ENCODE measurements at places on chromosomes 16 and 17.

GRCh38 chr16:79870016-79870886 is 269.7 kb upstream of the MAF start:
- DNase-seq: no peak

GRCh38 chr17:228951-229708 is 47.7 kb upstream of the DOC2B start:
- no peak for DNase-seq

GRCh38 chr17:67868176-67868575 is 42.9 kb downstream of the BPTF start:
- DNase-seq: no peak

- no peak for DNase-seq
Measured at GRCh38 chr17:17944242-17944641, 28.0 kb downstream of the TOM1L2 start.

- no peak for DNase-seq
Measured at GRCh38 chr17:4492721-4493561, 5.7 kb upstream of the SPNS2 start.

GRCh38 chr17:76250141-76250540 is 9.8 kb upstream of the RNF157 start:
- DNase-seq: no peak

- no peak for DNase-seq
Measured at GRCh38 chr17:80061421-80061820, 25.0 kb downstream of the CCDC40 start.

- no peak for DNase-seq
Measured at GRCh38 chr17:82649501-82650261, 1.4 kb upstream of the WDR45B start.

DNA sequence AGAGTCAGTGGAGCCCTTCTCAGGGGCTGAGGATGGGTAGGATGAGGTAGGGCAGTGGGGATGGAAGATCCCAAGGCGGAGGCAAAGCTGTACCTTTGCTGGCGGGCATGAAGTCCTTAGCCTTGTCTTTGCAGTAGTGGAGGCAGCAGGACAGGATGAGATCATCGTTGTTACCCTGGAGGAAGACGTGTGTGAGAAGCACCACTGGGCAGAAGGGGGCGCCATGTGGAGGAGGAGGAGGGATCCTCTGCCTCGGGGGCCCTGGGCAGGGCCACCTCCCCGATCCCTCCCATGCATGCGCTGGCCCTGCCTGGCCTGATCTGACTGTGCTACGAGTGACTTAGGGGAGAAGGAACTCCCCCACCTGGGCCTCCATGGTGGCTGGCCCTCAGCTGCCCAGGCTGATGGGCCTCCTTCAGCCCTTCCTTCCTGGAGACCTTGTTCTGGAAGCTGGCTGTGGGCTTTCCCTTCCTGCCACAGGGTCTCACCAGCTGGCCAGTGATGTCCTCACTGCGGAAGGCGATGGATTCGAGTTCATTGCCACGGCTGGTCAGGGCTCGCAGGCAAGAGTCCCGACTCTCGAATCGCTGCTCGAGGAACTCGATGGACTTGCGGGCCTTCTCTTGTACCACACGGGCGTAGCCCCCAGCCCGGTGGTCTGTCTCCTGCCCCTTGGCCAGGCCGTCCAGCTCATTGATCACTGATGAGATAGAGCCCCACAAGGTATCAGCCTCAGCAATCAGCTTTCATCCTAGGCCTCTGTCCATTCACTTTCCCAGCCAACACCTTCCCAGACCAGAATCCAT is 10.3 kb downstream of the HIC1 start:
- DNase-seq: no peak

DNA sequence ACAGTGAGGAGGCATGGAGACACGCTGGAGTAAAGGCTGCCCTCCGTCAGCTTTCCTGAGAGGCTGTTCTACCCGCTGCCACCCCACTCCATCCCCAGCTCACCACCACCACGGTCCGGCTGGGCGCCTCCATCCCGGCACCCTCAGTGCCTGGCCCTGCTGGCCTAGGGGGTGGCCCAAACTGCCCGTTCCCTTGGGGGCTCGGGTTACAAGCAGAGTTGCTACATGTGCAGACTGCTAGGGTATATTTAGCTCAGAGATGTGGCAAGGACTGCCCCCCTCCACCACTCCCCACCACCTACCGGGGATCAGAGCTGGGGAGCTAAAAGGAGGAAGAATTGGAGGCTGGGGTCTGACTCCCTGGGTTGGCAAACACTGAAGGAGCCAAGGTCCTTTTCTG is 4.1 kb downstream of the CACNB1 start:
- DNase-seq: no peak

DNA sequence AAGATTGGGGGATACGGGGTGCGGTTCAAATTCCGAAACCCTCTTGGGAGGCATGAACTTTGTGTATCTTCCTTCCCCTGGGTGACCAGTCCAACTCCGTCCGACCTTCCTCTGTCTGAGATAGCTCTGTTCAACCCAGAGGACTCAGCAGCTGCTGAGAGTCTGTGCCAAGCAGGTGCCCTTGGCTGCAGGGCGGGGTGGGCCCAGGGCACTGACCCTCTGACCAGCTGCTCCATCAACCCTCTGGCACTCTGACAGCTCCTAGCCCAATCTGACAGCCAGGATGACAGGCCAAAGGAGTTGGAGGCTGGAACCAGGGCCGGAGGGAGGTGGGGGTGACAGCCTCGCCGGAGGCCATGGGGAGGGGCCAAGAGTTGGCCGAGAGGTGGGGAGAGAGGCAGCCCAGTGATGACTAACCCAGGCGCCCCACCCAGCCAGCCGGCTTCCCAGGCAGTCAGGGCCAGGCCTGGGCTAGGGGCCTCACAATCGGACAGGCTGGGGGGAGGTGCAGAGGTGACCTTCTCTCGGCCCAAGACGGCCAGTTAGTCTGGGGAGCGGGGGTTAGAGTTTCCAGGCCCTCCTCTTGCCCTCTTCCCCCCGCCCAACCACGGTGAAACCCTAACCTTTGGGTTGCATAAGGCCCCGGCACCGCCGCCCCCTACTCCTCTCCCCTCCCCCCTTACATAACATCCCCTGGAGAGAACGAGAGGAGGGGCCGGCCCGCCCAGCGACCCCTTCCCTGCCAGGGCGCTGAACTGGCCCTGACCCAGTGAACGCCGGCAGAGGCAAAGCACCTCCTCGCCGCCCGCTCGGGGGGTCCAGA is 5.0 kb upstream of the TLCD2 start:
- peak; percentile 89 for DNase-seq

DNA sequence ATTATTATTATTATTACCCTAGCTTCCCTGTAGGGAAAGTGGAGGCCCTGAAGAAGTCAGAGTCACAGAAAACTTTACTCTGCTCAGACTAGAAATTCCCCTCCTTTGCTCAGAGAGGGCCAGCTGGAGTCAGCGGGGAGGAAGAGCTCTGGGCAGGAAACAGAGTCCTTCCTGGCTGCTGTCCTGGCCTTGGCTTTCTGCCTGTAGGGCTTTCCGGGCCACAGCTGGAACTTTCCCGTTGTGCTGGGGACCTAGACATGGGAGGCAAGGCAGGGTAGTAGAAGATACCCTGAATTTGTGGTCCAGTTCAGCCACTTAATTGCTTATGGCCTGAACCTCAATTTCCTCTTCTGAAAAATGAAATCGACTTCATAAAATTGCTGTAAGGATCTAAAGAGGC is 14.0 kb upstream of the CCL2 start:
- no peak for DNase-seq
